ENCODE measurements at places on chromosomes 7 and 10.

DNA sequence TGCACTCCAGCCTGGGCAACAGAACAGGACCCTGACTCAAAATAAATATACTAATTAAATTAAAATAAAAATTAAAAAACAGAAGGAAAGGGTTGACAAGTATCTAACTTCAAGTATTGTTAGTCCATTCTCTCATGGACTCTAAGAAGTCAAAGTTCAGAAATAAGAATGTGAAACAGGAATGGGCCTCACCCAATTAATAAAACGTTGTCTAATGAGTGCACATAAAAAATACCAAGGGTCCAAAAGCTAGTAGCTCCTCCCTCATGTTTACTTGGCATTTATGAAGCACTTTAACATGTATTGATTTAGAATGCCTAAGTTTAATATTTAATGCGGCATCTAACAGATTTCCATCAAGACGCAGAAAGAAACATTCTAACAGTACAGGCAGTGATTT, 18.9 kb downstream of the FAM171A1 start:
- no peak for DNase-seq

DNA sequence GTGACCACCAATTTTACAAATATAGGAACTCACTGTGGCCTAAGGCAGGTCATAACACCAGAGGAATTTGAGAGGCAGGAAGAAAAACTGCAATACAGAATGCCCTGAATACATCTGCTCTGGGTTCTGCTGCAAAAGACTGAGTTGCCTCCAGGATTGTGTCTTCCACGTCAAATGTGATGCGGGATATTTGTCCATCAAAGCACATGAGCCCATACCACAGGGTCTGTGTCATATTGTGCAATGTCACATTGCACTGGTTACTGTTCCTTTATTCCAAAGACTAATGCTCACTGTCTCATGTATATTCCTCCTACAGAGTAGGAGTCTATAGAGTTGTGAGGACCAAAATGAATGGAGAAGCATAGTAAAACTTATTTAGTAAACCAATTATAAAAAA, 58.6 kb upstream of the ABCB4 start:
- no peak for DNase-seq

DNA sequence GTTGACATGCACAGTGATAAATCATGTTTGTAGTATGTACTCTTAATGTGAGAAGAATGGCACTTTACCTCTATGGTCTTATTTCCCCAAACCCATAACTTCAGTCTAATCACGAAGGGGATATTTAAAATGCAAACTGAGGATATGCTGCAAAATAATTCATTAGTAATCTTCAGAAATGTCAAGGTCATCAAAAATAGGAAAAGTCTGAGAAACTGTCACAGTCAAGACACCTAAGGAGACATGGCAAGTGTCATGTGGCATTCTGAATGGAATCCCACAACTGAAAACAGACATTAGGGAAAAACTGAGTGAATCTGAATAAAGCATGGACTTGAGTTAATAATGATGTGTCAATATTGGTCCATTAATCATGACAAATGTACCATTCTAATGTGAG, 605.5 kb upstream of the ANKRD30A start:
- DNase-seq: no peak

DNA sequence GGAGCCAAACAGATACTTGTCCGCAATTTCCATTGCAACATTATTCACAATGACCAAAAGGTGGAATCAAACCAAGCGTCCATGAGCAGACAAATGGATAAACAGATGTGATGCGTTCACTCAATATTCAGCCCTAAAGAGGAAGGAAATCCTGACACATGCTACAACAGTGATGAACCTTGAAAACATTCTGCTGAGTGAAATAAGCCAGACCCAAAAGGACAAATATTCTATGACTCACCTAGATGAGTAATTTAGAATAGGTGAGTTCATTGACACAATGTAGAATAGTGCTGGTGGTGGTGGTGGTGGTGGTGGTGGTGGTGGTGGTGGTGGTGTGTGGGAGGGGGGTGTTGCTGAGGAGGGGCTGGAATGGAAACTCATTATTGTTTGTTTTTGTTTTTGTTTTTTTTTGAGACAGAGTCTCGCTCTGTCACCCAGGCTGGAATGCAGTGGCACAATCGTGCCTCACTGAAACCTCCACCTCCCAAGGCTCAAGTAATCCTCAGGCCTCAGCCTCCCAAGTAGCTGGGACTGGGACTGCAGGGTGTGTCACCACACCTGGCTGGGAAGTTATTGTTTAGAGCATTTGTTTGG, 28.6 kb downstream of the SMKR1 start:
- DNase-seq: no peak

DNA sequence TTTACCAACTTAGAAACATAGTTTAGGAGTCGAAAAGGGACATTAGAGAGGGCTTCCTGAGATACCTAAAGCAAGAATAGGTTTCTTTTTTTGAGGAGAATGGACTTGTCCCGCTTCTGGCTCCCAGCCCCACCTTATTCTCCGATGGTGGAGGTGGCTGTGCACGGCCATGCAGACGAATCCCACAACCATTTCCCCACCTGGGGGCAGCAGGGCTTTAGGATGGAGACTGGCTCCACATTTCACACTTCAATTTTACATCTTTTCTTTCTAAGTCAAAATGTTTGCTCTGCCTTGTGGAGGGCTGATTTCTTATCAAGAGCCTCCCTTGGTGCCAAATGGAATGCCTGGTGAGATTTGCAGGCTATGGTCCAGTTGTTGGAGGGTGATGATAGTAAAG, 118.5 kb downstream of the GLRX3 start:
- no peak for DNase-seq

- no peak for DNase-seq
These were observed 310.6 kb upstream of the SHH start for GRCh38 chr7:156122752-156123354.

DNA sequence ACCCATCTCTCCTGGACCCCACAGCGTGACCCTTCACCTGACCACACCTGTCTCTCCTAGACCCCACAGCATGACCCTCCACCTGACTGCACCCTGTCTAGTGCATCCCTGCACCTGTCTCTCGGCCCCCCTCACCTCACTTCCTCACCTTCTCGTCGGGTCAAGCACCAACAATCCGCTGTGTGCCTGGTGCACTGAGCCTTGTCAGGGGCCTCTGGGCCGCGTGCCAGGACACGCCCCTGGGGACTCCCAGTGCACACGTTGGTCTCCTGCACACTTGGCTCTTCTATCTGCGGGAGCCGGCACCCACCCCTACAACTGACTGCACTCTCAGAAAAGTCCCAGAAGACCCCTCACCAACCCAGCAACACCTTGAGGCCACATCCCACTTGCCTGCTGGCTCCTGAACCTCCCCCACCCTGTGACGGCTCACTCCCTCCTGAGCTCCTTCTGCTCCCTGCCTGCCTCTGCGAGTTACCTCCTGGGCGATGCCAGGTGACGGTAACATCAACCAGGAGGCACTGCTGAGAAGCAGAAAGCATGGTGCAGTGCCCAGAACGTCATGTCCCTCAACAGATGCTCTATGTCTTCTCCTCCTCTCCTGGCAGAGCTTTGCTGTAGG, 147.6 kb downstream of the DIP2C start:
- DNase-seq: no peak

- no peak for DNase-seq
These were observed 30.2 kb upstream of the ERCC6 start for GRCh38 chr10:49569031-49569631.

- DNase-seq: no peak
These were observed 199.9 kb downstream of the EVX1 start for GRCh38 chr7:27442455-27442854.

DNA sequence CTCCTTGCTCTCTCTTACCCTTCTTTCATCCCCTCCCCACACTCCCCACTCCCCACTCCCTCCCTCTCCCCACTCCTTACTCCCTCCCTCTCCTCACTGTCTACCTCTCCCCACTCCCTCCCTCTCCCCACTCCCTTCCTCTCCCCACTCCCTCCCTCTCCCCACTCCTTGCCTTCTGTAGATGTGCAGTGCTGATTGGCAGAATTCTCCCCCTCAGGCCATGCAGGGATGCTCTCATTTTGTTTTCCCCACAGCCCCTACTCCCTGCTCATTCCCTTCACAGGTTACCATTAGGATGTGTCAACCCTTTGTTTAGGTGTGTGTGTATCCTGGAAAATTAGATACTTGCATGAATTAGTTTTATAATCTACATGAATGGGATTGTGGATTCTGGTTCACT, 90.3 kb downstream of the CELF2 start:
- no peak for DNase-seq

GRCh38 chr7:30269490-30269889, 14.9 kb upstream of the ZNRF2 start:
- no peak for DNase-seq

GRCh38 chr7:129643550-129644170, 32.1 kb downstream of the NRF1 start:
- DNase-seq: no peak

GRCh38 chr7:47300472-47301104, 281.3 kb downstream of the TNS3 start:
- no peak for DNase-seq
